ENCODE measurements at places on chromosomes 13 and 19.
A peak's percentile ranks its signal among the peaks of the same experiment; 100 is the strongest.

DNA sequence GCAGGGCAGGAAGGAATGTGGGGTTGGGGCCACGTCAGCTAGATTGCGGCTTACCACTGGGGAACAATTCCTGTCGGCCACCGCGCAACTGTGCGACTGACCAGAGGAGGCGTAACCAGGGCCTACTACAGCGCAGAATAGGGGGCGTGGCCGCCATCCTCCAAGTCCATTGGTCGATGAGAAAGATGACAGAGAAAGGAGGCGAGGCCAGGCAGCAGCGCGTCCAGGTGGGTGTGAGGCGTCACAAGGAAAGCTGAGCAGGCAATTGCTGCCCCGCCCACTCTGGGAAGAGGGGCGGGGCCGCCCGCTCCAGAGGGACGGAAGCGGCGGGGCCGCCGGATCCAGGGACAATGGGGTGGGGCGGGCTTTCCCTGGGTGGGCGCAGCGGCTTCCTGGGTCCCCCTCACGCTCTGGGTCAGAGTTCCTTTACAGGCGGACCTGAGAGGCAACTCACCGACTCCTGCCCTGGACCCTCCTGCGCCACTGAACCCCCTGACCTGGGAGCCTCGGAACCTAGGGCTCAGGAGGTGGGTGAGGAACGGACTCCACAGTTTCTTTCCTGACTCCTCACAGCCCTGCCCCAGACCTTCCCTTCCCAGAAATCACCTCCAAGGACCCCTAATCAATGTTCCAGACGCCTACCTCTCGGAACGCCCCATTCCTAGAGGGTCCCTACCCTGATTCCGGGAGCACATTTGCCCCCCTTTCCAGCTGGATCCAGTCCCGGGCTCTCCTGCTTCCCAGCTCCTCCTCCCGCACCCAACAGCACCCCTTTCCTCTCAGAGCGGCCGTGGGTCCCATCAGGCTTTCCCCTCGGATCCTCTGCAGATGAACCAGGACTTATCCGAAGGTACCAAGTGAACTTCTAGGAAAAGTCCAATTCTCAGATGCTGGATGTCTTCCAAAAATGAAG, 101.5 kb upstream of the ZNF492 start:
- DNase-seq, result no peak

DNA sequence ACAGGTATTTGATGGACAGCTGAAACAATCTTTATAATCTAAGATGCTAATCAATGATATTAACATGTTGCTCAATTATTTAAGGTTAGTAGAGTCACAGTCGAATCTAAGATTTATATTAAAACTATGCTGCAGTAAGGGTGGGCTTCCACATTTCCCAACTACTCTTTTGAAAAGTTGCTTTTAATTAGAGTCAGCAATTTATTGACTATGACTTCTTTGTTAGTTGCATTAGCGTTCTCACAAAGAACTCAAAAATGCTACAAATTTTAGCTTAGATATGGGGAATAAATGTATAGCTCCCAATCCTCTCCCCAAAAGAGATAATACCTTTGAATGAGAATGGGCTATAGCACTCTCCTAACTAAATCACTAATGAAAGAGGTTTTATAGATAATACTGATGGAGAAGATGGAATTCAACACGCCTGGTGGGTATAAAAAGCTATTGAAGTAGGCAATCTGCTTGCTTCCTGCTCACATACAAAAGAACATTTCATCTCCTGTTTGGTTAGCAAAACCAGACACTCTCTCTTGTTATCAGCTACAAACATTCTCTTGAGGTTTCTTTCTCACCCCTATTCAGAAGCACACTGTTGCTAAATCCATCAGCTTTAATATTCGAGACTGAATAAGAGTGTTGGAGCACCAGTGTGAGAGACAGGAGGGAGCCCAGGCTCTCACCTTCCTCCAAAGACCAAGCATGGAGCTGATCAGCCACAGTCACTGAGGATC, 2.4 kb upstream of the FLT1 start:
- DNase-seq, result peak; percentile 66

DNA sequence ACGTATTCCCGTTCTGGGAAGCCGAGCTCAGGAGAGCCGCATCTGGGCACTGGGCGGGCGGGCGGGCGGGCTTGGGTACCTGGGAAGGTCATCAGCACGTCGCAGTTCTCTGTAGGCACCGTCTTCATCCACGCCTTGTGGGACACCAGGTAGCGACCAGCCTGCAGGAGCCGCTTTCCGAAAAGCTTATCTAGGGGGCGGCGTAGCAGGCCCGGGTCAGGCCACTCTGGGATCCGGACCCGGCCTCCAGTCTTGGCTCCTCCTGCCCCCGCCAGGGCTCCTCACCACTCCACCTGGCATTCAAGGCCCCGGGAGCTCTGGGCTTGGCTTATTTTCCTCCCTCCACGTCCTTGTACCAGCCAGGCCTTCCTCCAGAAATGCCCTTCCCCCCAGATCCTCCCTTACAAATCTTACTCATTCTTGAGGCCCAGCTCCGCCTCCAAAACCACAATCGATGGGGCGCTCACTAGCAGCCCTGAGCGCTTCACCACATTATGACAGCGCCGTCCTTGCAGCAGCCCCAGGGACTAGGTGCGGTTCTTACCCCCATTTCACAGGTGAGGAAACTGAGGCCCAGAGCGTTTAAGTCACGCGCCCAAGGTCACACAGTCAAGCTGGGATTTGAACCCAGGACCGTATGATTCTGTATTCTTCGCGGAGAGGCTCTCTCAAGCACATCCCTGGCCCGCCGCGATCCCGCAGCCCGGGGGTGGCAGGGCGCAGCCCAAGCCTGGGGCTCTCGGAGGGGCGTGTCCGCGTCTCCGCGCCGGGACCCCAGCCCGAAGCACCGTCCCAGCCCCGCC, 843 bp downstream of the ANO8 start:
- no peak for DNase-seq

DNA sequence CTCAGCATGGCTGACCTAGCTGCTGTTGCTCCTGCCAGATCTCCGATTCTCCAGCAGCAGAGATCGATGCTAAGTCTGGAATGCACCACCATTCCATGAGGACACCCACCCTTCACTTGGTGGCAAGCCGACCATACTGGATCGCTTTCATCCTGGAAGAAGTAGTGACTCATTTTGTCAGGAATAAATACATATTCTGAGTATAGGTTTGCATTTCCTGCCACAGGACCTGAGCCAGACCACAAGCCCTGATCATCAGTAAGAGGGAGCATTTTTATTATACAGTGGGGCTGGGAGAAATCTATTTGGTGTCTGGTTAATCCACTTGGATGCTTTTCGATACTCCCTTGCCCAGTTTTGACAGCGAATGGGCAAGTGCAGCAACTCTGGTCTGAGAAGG, 10.9 kb upstream of the KCTD15 start:
- no peak for DNase-seq

GRCh38 chr19:10227026-10227971, 3.8 kb downstream of the S1PR2 start:
- DNase-seq, result no peak

GRCh38 chr19:3094601-3095440, 659 bp downstream of the GNA11 start:
- peak; percentile 43 for DNase-seq

GRCh38 chr13:49760558-49760957, 31.9 kb downstream of the KPNA3 start:
- no peak for DNase-seq

DNA sequence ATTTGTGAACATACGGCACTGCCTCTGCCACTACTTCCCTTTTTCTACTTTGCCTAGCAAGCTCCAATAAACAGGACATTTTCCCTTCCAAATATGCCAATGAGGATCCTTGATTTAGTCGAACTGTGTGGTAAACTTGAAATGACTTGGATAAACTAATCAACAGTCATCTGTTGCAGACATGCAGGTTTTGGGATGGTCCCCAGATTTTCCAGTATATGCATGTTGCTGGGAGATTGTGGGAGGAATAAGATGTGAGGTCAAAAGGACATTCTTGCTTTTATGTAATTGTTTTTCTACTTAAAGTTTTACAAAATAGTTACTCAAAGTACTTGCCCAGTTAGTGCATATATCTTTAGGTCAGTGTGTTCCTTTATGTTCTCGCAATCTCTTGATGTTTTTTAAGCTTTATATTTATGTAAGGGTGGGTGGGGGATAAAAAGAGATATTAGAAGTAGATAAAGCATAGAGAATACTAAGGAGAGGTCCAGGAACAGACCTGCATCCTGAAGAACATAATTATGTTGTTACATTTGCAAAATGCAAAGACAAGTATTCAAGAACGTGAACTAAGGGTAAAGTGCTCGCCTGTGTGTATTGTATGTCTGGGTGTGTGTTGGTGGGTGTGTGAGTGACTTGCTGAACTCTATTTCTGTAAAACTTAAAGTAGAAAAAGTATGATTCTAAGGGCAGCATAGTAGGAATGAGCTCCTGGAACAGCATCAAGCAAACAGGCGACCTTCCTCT, 88.4 kb upstream of the OXGR1 start:
- DNase-seq, result no peak

GRCh38 chr19:38695317-38695683, 47.9 kb downstream of the ACTN4 start:
- no peak for DNase-seq

GRCh38 chr13:29935309-29935981, 85.0 kb upstream of the UBL3 start:
- no peak for DNase-seq

DNA sequence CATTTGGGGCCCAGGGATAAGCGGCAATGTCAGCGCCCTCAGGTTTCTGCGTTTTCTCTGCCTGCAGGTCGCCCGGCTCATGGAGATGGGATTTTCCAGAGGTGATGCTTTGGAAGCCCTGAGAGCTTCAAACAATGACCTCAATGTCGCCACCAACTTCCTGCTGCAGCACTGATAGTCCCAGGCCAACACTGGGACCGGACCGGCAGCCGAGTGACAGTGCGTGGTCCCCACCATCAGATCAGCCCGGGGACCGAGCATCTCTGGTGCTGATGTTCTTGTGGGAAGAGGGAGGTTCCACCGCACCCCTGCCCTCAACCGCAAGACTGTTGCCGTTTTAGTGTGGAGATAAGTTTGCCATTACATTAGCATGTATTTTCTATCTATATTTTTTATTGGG, 78.0 kb upstream of the GPR183 start:
- DNase-seq, result no peak

- no peak for DNase-seq
Measured at GRCh38 chr13:110126391-110126961, 180.5 kb downstream of the COL4A1 start.

DNA sequence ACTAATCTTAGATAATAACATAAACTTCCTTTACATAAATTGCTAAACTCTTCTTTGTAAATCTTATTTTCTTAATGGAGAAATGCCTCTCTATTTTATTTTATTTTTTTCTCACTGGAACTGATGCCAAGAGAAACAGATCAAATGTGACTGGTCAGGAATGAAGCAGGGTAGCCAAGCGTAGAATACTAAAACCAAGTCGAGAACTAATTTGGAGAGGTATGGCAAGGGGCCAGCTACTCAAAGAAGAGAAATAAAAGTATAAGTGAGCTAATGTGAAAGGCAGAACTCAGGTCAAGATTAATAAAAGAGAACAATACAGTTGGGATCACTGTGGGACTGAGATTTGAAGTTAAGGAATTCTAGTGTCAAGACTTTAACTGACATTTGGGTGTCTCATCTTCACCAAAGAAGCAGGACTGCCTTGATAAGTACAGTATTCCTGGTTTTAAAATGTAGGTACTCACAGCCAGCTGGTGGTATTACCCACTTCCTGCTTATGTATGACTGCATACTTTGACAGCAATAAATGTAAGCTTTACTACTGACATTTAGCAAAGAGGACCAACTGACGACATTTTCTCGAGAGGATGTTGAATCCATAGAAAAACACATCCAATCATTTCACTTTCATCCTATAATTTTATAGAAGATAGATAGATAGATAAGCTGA, 1192.2 kb downstream of the EFNB2 start:
- no peak for DNase-seq

DNA sequence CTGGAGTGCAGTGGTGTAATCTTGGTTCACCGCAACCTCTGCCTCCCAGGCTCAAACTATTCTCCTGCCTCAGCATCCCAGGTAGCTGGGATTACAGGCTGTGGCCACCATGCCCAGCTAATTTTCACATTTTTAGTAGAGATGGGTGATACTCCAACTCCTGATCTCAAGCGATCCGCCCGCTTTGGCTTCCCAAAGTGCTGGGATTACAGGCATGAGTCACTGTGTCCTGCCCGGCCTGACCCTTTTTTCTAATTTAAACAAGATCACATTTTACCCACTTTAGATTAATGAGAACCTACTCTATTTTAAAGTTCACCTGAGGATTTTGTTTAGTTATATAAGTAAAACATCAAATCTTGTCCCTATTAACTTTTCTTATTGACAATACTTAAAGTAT, 91.8 kb upstream of the POSTN start:
- no peak for DNase-seq

DNA sequence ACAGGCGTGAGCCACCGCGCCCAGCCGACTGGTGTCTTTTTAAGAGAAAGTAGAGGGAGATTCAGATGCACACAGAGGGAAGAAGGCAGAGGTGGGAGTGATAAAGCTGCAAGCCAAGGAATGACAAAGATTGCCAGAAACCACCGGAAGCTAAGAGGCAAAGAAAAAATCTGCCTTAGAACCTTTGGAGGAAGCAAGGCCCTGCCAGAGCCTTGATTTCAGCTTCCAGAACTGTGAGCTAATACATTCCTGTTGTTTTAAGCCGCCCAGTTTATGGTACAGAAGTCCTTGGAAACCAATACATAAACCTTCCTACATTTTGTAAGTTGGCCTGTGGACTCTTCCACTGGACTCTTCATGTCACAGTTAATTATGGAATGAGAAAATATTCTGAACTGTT, 71.7 kb upstream of the SOX21 start:
- no peak for DNase-seq

GRCh38 chr13:79060216-79060615, 345.8 kb downstream of the RBM26 start:
- peak; percentile 11 for DNase-seq

DNA sequence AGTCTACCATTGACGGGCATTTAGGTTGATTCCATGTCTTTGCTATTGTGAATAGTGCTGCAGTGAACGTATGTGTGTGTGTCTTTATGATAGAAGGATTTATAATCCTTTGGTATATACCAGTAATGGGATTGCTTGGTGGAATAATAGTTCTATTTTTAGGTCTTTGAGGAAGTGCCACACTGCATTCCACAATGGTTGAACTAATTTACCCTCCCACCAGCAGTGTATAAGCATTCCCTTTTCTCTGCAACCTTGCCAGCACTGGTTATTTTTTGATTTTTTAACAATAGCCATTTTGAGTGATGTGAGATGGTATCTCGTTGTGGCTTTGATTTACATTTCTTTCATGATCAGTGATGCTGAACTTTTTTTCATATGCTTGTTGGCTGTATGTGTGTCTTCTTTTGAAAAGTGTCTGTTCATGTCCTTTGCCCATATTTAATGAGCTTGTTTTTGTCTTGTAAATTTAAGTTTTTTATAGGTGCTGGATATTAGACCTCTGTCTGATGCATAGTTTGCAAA, 37.5 kb downstream of the RFC3 start:
- DNase-seq, result peak; percentile 37

DNA sequence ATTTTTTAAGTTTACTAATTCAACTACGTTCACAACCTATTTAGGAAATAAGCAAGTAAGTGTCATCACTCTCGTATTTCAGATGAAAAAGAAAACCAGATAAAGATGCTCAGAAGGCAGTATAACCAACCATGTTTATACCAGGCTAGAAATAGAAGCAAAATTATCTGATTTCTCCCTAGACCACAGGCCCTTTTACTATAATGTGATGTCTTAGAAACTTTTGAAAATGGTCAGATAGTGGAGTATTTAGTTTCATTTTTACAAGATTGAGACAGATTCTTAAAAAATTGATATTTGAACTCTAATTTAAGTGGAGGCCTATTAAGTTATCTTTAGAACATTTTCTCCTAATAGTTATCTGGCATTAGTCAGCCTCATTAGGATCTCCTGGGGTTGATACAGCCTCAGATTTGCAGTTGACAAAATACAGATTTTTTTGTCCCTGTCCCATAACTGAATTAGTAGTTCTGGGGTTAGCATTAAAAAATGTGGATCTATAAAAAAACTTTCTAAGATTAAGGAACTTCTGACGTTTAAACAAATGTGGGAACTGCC, 818.7 kb upstream of the PCDH9 start:
- no peak for DNase-seq
